NCI-H1105 (cell line): ENCODE measurements at places on chromosomes 4 and X.

GRCh38 chr4:98521486-98521885, 136.9 kb downstream of the TSPAN5 start:
- no peak for DNase-seq

DNA sequence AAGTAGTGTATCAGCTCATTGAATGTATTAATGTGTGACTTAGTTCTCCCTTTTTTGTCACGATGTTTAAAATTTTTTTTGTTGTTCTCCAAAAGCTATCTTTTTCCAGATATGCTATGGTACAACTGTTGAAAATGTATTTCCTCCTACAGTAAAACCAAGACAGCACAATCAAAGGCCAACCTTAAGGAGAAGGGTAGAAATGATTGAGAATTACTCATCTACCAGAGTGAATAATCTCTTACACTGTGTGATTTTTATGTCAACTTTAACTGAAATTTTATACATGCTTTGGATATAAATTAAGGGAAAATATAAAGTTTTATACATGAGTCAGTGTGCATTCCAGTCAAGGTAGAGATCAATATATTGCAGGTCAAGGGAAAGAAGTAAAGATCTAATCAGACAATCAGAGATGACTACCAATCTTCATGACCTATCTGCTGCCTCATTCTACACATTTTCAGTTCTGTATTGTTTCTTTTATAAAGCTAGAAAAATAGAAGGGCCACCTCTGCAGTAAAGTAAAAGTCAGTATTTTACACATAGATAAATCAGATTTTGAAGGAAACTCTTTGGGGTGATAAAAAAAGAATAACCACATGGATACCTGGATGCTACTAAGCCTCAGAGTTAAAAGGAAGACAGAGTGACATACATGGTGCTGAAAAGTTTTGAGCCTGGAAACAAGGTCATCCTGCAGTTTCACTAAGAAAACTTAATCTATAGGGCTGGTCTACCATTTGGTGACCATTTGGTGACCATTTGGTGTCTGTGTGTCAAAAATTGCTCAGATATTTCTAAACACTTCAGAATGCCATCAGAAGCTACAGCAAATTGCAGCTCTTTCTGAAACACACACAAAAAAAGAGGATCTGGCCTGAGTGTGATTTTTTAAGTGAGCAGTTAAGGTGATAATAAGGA, 1.6 kb downstream of the FAM13A start:
- DNase-seq: no peak

DNA sequence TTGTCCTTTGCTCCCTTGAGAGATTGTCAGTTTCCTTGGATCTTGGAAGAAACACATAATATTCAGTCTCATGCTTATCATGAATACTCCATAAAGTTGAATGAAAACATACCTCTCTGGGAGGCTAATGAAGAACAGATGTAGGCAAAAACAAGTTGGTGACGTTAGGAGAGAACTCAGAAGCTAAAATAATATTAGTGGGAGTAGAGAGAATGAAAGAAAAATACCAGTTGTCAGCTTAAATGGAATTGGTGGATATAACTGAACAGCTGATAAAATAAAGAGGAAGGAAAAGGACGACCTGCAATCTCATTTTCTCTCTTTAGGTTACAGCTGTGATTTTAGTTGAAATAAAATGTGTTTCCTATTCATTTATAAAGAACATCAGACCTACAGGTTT, 124.8 kb downstream of the SNCA start:
- DNase-seq: no peak

GRCh38 chrX:154430916-154431315, 2.4 kb downstream of the ATP6AP1 start:
- no peak for DNase-seq

- DNase-seq: no peak
These were observed 17.8 kb upstream of the STOX2 start for GRCh38 chr4:183887351-183887750.

- no peak for DNase-seq
These were observed 104.4 kb downstream of the PJA1 start for GRCh38 chrX:69060631-69061408.

- DNase-seq: no peak
These were observed 40.6 kb downstream of the ZNF81 start for GRCh38 chrX:47877327-47877726.

- DNase-seq: no peak
These were observed 35.8 kb downstream of the ATXN3L start for GRCh38 chrX:13283950-13284546.

GRCh38 chrX:135923353-135923752, 29.8 kb downstream of the SAGE1 start:
- DNase-seq: peak; percentile 11

GRCh38 chr4:66655505-66655904, 889.8 kb downstream of the CENPC start:
- DNase-seq: no peak

GRCh38 chr4:109879081-109879480, 31.2 kb downstream of the LRIT3 start:
- DNase-seq: no peak

DNA sequence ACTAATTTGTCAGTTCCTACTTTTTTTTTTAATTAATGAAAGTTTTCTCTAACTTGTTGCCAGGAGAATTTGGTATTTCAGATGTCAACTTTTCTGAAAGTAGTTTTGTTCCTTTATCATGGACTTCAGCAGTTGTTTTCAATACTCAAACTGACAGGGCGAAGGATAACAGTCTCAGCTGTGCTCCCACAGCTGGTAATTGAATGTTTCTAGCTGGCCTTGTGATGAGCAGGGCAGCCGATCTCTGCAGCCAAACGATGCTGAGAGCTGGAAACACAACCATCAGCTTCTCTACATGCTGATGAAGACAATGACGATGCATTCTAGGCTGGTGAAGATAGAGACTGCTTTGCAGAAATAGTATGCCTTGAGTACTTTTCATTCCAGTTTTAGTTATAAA, 130.0 kb upstream of the MAP9 start:
- DNase-seq: no peak

GRCh38 chr4:26570596-26570995, 13.3 kb upstream of the TBC1D19 start:
- no peak for DNase-seq

- no peak for DNase-seq
These were observed 81.7 kb downstream of the IL1RAPL1 start for GRCh38 chrX:28668957-28669356.

DNA sequence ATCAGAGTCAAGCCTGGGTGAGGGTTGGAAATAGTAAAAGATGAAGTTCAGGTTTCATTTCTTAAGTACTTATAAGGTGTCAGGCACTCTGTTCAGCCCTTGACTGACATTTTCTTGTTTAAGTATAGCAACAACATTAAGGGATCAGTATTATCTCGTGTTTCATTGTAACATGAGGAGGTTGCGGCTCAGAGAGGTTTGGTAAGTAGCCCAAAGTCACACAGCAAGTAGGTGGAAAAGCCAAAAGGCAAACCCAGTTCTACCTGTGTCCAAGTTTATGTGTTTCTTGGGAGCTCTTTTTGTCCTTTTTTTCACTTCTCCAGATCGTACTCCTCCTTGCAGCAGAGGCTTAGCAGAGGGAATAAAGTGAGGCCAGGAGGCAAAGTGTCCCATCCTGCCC, 337.5 kb upstream of the KLF3 start:
- no peak for DNase-seq

DNA sequence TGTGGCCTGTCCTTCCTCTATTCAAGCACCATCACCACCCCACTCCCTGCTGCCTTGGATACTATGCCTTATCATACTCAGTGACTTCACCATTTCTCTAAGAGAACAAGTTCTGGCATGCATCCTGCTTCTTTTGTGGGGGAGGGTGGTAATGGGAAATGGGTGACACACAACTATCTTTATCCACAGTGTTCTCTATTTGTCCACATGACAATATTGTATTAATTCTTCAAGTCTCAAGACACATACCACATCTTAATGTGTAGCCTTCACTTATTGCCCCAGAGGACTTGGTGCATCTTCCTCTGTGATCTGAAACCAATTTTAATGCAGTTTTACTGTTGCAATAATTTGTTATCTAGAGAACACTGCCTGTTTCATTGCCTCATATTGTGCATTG, 29.3 kb upstream of the UGT2B7 start:
- DNase-seq: no peak

DNA sequence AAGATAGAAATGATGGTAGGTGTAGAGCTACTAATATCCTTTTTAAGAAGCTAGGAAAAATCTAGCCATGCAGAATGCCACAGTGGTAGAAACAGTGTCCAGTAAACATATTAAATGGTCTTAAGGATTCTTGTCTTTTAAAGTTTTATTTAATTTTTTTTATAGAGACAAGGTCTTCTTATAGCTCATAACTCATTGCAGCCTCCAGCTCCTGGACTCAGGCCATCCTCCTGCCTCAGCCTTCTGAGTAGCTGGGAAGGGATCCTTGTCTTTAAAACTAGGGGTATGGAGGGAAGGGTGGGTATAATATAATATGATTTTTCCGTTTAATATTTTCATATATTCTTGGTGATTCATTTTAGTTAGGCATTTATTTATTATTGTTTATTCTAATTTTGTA, 3.8 kb downstream of the TMEM165 start:
- no peak for DNase-seq

- DNase-seq: no peak
These were observed 9.9 kb downstream of the FHIP1A start for GRCh38 chr4:151418856-151419255.

DNA sequence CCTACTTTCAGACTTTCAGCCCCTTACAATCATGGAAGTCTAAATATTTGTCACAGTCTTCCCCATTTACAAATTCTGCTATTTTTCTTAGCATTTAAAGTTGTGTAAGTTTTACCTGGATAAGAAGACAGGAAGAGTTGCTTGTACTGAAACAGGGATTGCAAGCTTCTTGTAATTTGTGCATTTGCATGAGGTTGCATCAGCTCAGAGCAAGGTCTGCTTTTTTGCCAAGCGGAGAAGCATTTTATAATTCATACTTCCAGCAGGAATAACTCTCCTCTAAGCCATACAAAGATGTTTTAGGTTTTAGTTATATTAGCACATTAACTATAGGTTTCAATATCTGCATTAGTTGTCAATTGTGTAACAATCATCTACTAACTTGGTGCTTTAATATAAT, 922.0 kb upstream of the PABPC4L start:
- DNase-seq: no peak

GRCh38 chrX:10769195-10769594, 148.8 kb upstream of the MID1 start:
- peak; percentile 57 for DNase-seq

DNA sequence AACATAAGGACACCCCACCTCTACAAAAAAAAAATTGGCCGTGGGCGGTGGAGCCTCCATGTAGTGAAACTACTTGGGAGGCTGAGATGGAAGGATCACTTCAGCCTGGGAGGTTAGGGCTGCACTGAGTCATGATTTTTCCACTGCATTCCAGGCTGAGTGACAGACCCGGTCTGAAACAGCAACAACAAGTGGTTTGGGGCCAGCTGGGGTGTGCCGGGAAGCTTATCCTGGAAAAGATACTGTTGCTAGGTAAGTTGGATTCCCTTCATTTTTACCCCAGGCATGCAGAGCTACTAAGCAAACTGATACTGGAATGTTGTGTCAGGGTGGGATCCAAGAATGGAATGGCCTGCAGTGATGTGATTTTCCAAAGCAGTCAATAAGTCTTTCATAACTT, 57.0 kb downstream of the XAGE2 start:
- DNase-seq: no peak

- no peak for DNase-seq
These were observed 2683.1 kb downstream of the ARAP2 start for GRCh38 chr4:33561259-33561658.

- DNase-seq: no peak
These were observed 163.6 kb upstream of the ANK2 start for GRCh38 chr4:112885897-112886296.

DNA sequence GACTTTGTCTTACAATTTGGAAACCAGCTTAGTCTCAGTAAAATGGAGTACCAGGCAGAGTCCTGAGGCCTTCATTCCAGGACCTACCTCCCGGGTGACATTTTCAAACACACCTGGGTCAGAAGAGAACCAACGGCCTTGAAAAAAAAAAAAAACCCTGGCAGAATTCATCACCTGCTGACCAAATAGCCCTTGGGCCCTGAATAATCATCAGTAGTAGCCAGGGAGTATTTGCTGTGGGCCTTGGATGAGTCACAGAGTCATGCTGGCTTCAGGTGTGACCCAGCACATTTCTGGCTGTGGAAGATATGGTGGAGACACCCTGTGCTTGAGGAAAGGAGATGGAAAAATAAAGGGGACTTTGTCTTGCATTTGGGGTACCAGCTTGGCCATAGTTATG, 92.2 kb downstream of the LPAR4 start:
- DNase-seq: no peak

DNA sequence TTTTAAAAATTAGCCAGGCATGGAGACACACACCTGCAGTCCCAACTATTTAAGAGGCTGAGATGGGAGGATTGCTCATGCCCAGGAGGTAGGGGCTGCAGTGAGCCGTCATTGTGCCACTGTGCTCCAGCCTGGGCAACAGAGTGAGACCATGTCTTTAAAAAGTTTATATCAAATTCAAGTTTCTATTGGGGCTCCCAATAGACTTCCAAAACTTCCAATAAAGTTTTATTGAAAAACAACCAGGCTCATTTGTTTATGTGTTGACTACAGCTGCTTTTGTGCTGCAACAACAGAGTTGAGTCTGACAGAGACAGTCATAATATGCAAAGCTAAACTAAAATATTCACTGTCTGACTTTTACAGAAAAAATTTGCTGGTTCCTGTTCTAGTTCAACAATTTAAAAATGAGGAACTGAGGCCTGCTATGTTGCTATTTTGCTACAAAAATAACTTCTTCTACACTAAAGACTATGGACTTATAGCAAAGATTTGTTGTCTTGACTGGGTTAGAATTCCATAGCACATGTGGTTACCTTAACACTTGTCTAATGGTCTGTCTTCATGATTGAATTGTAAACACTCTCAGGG, 63.3 kb upstream of the RELL1 start:
- DNase-seq: no peak

- DNase-seq: no peak
These were observed 26.4 kb downstream of the NIPAL1 start for GRCh38 chr4:48042979-48043461.

DNA sequence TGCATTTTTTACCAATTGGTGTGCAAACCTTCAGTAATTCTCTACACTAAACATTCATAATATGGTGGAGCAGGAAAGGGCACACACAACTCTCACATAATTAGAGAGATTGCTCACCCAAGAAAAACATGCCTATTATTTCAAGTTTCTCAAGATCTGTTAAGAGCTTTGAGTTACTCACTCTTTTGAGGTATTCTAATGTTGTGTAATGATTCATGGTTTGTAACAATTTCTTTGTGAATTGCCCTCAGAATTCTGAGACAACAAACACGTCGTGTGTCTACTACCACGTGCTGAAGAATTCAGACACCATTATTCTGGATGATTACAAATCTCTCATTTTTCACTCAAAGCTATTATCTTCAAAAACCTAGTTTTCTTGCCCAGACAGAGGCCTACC, 82.8 kb downstream of the PDGFC start:
- no peak for DNase-seq

DNA sequence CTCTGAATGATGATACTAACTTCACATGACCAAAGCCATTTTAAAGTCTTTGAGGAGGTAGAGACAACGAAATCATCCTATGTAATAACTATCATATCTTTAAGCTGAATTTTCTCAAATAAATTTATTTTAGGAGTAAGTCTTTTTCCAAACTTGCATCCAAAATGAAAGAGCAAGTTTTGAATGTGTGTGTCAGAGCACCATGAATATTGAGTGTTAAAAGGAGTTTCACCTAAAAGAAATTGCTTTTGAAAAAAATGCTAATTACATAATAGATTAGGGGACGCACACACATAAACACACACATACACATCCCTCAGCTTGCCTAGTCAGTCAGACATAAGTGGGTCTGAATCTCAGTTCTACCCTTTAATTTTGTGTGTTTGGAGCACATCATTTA, 1.9 kb downstream of the ANK2 start:
- DNase-seq: no peak
